HL-60 (cell line): ENCODE measurements at places on chromosomes 7 and 10.

GRCh38 chr7:128923411-128923800 is 12.9 kb upstream of the KCP start:
- no peak for DNase-seq

DNA sequence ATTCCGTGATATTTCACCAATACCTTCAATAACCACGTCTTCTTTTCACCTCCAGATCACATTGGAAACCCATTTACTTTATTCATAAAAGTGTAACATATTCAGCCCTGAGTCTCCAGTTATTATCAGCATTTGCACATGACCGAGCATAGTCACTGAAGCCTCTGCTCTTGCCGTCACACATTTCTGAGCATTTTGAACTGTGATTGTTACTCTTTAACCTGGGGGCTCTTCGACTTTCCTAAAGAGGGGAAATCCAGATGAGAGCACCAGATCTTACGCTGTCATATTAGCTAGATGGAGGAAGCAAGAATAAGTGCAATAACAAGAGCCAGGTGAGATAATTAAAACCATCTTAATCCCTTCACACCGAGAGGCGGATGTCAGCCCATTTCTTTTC is 260.0 kb upstream of the NRP1 start:
- DNase-seq, result no peak

DNA sequence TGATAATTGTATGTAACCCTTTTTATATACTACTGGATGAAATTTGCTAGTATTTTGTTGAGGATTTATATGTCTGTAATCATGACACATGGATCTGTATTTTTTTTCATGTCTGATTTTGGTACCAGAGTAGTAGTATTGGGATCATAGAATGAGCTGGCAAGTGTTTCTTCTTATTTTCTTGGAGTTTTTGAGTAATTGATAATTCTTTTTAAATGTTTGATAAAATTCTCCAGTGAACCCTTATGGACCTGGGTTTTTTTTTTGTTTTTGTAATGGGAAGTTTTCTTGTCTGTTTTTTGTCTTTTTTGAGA is 28.4 kb downstream of the ZNF33A start:
- DNase-seq, result no peak

DNA sequence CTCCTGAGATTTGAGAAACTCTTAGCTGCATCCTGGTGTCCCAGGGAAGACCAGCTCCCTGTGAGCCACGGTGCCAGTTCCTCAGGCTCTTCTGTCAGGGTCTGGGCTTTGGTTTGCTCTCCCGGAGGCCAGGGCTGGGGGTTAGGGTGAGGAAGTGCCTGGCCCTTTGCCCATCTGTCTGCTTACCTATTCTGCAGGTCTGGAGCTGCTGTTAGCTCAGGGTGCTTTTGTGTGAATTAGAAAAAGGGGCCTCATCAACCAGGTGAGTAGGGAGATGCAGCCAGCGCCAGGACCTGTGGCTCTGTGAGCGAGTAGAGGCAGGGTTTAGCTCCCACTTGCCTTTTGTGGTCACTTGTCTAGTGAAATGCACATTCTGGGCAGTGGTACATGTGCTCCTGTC is 109.4 kb downstream of the DOCK1 start:
- no peak for DNase-seq
